Cardiac fibroblast (primary cell): ENCODE measurements at places on chromosomes 3 and 15.

DNA sequence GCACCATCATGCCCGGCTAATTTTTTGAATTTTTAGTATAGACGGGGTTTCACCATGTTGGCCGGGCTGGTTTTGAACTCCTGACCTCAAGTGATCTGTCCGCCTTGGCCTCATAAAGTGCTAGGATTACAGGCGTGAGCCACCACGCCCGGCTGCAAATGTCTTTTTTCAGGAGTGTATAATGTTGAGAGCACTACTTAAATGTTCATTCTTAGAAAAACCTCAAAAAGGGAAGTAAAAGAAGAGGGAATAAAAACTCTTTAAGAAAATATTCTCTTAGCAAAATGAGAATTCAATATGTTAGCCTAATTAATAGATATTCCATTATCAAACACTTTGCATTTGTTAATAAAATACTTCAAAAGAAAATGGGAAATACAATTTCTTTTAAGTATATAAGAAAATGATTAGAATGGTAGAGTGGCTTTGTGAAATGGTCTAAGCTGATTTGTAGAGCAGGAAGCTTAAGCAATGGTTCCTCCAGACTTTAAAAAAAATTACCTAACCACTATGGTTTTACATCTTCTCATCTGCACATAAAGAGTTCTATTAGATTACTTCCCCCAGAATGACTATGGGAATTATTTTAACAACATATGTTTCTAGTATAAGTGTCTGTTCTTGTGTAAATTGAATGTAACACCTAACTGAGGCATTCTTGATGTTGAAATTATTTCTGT lies 226.7 kb upstream of the ALCAM start:
- DNase-seq: no peak

DNA sequence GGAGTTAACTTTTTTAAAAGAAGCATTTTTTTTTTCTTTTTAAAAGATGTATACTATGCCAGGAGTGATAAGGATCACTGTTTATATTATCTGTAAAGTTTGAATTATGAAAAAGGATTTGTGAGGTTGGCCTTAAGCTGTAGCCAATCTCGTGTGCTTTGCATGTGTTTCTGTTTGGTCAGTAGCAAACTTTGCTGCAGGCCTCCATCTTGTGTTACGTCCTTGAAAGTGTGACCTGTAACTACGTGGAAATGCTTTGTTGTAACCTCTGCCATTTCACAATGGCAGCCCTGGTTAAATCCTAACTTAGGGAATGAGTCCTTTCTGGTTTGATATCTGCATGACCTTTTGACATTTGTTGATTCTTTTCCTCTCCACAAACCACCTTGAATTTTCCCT lies 1345.6 kb downstream of the NSUN3 start:
- DNase-seq: no peak

GRCh38 chr3:24958910-24959447 lies 464.3 kb upstream of the THRB start:
- no peak for DNase-seq

GRCh38 chr3:100030346-100030745 lies 84.0 kb downstream of the FILIP1L start:
- DNase-seq: peak; percentile 44

- no peak for DNase-seq
Observed at GRCh38 chr3:42503957-42504333, 1.5 kb downstream of the VIPR1 start.

DNA sequence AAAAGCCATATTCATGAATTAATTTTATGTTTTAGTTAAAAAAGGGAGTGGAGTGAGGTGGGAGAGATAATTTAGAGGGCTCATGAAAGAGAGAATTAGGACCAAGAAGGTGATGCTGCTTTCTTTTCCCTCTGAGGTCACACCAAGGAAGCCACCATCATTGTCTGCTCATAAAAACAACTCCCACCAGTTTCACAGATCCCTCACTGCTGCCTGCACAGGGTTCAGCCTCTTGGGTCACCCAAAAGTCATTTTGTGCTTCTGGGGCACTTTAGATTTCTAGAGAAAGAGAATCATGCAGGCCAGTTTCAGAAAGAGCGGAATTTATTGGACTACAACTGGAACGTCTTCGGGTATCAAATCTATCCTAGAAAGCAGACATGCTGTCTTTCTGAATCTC lies 241.4 kb upstream of the EOMES start:
- no peak for DNase-seq

DNA sequence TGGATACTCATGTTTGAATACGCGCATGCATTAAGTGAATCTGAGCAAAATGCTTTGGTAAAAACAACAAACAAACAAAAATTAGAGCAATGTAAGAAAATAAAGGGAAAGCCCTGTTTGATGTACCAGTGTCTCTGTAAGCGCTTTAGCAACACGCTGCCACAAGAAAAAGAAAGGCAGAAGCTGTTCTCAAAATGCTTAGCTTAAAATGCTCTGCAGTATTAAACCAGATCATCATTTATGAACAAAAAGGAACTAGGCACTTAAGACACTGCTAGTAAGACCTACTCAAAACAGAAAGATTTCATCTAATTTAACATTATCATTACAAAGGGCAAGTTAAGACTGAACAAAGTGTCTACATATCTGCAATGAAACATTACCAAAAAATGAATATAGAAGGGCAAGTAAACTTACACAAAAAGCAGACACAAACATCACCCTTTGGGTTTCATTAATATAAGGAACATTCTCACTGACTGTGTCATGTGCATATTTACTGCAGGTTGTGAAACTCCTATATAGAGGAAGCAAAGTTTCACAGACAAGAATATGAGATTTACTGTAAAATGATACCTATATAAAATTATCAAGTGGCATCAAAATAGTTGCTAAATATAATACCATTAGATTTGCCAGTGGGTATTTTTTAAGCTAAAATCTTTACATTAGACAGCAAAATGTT lies 102.1 kb downstream of the FBXL22 start:
- no peak for DNase-seq

GRCh38 chr3:108157273-108157672 lies 65.0 kb downstream of the IFT57 start:
- DNase-seq: no peak

DNA sequence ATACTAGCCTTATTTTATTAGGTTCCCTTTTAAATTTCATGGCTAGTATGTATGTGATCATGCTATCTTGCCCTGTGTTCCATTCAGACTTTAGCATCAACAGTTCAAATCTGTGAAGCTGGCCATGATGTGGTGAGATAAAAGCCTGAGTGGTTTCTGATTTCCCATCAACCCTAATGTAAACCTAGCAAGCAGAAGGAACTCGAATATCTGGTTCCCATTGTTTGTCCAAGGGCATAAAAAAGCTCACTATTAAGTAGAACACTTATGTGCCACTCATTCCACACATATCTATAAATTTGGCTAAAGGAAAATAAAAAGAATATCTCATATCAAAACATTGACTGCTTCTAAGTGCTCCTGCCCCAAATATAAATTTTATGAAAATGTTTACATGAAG lies 311.7 kb downstream of the CADM2 start:
- no peak for DNase-seq

- DNase-seq: no peak
Observed at GRCh38 chr3:60160822-60161748, 1090.2 kb downstream of the FHIT start.

- DNase-seq: no peak
Observed at GRCh38 chr3:12585970-12586369, 29.1 kb downstream of the MKRN2 start.

DNA sequence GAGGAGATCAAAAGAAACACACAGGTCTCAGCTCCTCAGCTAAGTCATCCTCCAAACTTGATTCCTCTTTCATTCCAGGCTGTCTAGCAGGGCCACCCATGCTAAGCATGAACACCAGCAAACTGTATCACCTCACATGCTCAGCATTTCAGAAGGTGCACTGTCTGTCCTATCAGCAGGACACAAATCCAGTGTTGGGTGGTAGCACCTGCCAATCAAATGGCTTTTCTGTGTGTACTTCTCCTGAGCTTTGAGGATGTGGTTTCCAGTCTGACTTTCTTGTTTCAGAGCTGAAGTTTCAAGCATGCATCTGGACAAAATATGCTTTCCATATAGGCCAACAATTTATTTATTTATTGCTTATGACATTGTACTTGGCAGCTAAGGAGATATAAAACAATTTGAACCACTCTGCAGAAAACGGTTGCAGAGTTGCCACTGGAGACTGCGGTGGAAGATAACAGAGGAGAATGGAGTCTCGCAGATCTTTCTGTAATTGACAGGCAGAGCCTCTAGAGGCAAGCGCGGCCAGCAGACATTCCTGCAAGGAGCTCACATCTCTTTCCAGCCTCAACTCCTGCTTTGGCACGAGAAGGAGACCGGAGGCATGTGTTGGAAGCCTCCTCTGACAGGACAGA lies 167.1 kb upstream of the WNT5A start:
- DNase-seq: no peak

DNA sequence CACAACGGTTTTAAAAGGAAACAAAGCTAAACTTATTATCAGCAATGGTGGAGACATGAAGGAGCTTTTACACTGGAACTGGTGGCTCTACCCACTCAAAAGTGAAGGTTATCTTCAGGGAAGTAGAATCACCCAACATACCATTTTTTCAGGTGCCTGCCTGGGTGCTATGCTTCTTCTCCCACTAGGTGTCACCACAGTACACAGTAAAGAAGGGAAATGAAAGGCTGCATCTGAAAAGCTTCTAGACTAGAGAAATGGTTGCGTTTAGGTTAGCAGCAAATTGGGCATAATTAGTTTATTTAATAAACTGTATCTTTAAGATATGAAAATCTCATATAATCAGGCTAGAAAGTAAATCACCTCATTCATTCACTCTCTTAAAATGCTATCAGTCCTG lies 47.0 kb upstream of the SELENOK start:
- peak; percentile 72 for DNase-seq

DNA sequence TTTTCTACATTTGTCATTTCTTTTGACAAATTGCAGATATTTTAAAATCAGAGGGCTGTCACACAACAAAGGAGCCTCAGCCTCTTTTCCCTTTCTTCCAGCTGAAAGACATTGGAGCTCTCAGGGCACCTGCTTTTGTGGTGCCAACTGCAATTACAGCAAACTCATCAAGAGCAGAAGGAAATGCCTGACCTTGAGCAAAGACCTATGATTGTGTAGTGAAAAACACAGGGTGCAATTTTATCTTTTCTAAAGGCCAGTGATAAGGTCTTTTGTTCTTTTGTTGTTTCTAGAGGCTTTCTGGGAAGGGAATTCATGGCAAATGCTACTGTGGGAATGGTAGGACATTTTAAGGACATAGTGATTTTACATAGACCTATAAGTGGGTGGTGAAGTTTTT lies 214.3 kb downstream of the OXSM start:
- no peak for DNase-seq

- peak; percentile 26 for DNase-seq
Observed at GRCh38 chr15:35505141-35505540, 40.8 kb downstream of the DPH6 start.

DNA sequence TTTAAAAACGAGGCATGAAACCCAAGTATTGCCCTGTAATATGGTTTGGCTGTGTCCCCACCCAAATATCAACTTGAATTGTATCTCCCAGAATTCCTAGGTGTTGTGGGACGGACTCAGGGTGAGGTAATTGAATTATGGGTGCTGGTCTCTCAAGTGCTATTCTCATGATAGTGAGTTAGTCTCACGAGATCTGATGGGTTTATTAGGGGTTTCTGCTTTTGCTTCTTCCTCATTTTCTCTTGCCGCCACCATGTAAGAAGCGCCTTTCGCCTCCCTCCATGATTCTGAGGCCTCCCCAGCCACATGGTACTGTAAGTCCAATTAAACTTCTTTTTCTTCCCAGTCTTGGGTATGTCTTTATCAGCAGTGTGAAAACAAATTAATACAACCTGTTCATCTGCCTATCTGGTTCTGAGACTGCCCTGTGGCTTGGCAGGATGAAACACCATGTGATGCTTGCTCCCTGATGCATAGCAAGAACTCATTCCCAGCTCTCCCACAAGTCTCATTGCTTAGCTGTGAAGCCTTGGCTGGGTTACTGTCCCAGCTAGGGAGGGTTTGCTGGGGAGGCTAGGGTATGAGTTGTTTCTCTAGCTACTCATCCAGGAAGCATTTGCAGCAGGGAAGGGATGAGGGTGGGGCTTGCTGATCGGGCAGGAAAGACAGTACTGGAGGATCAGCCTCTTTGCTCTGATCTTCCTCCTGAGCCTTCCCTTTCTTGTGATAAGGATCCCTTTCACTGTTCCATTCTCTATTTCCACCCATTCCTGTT lies 3.7 kb upstream of the SQOR start:
- DNase-seq: peak; percentile 75

- peak; percentile 45 for DNase-seq
Observed at GRCh38 chr15:93035953-93036810, 52.8 kb downstream of the RGMA start.

DNA sequence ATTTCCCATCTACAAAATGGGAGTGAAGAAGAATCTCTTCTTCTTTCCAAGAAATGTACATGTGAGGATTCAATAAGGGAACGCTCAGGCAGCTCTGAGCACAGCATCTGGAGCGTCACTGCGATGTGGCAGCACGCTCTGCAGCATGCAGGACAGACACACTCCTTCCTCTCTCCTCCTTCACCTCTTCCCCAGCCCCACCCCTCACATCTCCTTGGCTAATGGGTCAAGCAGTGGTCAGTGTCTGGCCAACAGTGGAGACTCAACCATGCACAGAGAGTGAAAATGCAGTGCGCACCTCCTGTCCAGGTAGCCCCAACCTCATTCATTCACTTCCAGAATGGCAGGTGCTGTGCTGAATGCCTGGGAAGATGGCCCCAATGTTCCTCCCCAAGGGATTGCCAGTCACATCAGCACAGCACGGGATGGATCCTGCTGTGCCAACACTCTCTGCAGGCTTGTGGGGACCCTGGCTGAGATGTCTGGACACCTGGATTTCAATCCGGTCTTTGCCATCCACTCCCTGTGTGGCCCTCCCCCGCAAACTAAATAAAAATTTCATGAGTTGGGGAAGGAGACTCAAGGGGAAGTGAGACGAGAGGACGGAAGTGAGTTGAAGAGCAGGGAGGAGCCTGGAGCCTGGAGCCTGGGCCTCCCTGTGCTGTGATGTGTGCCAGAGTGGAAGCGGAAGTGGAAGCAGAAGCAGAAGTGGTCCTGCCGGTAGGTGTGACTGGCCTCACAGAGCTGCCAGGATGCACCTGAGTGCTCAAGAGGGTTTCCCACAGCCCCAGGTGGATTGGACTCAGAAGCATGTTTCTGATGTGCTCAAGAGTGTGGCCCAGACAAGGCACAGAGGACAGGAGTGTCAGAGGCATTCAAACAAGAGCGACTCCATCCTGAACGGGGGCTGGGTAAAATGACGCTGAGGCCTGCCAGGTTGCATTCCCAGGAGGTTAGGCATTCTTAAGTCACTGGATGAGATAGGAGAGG lies 163.9 kb downstream of the SMAD6 start:
- DNase-seq: no peak

DNA sequence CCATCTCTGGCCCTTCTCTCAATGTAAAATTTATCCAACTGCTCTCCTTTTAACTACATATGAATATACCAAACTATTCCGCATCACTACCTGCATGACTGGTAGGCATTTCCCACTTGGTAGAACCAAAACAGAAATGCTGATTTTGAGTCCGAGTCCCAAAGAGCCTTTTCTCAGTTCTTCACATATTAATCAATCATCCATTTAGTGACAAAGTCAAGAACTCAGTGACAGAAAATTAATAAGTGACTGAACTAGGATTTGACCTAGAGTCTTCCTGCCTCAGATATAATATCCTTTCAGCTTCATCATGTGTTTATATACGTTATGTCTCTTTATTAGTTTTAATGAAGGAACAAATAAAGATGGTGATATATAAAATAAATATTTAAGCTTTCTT lies 700.6 kb upstream of the GOLIM4 start:
- no peak for DNase-seq
